ENCODE measurements at places on chromosomes 7 and 10.

- DNase-seq: no peak
These were observed 162.2 kb downstream of the PKD1L1 start for GRCh38 chr7:47785923-47786556.

- no peak for DNase-seq
These were observed 173.1 kb upstream of the MALRD1 start for GRCh38 chr10:18875477-18875876.

GRCh38 chr10:81865581-81865980 is 9.4 kb upstream of the NRG3 start:
- DNase-seq: no peak

GRCh38 chr10:96502561-96503282 is 11.0 kb downstream of the TLL2 start:
- DNase-seq: no peak

DNA sequence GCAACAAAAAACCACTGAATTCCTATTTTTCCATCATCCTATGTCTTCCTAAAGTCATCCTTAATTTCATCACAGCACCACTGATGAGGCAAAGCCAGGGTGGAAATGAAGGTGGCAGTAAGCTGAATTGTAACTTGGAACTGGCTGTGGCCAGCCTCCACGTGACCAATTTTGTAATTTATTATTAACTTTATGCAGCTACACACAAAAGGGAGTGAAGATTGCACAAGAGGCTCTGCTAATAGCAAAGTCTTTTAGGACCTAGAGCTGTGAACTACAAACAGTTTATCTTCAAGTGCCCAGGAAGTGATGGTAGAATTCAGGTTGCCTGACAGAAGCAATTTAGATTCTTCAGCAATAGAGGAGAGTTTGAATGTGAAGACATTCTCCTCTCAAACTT is 176.4 kb downstream of the CCDC71L start:
- DNase-seq: no peak

DNA sequence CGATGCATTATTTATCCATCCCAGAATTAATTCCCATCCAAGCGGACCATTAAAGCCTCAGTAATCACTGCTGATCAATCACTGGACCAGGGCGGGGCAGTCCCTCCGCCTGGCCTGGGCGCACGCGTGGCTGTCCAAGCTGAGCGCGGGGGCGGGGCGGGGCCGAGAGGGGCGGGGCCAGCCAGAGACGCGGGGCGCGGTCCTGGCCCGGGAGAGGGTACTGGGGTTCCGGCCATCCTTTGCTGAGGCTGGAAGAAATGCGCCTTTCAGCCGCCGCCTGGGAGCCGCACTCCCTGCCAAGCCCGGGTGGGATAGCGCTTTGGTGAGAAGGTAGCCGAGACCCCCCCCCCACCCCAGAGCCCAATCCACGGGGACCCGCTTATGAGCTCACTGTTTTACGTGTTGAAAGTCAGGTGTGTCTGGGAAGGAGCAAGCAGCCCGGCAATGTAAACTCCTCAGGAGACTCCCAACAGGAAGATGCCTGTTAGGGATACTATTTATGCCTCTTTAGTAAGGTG is at the start of gene ARHGAP22:
Gene ARHGAP22, minus strand, starts transcription at position 83 of the 518 bp plus-strand sequence. CDS start 277 bp downstream, outside the sequence.
- no peak for DNase-seq

DNA sequence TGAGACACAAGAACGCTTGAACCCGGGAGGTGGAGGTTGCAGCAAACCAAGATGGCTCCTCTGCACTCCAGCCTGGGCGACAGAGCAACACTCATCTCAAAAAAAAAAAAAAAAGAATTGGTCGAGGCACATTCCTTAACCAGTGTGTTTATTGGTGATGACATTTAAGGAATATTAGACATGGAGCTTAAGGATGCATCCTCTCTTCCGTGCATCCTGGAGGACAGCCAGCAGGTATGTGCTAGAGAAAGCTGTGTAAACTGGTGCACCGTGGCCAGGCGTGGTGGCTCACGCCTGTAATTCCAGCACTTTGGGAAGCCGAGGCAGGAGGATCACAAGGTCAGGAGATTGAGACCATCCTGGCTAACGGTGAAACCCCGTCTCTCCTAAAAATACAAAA is 11.8 kb downstream of the ZKSCAN1 start:
- DNase-seq: no peak

GRCh38 chr7:54781134-54781920 is 22.3 kb upstream of the SEC61G start:
- DNase-seq: peak; percentile 92

- no peak for DNase-seq
These were observed 110.6 kb upstream of the RNF32 start for GRCh38 chr7:156529956-156530355.

GRCh38 chr10:96339956-96340904 is 18.6 kb downstream of the OPALIN start:
- DNase-seq: peak; percentile 82

- DNase-seq: no peak
These were observed 11.4 kb downstream of the ZNF488 start for GRCh38 chr10:47372726-47373125.

GRCh38 chr10:105993609-105994008 is 1170.9 kb downstream of the SORCS1 start:
- DNase-seq: no peak

DNA sequence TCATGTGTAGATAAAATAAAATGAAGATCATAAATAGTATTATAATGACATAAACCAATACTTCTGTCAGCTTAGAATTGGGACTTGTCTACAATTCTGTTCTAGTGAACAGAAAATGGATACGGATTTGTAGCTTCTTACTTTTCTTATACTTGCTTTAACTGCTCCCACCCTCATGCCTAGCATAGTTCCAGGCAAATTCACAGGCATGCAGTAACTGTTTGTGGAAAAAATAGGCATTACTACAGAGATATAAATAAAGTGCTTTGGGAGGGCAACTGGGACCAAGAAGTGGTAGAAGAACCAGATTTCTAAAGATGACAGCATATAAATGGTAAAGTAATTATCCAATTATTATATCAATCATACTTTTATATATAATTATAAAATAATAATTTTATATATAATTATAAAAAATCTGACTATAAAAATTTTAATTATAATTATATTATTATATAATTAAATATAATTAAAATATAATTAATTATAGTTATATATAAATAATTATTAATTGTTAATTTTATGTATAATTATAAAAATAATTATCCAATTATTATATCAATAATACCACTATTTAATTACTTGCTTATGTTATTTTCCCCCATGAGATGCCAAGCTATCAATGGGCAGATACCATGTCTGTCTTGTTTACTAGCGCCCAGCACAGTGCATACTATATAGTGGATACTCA is 144.1 kb downstream of the NOC3L start:
- no peak for DNase-seq

DNA sequence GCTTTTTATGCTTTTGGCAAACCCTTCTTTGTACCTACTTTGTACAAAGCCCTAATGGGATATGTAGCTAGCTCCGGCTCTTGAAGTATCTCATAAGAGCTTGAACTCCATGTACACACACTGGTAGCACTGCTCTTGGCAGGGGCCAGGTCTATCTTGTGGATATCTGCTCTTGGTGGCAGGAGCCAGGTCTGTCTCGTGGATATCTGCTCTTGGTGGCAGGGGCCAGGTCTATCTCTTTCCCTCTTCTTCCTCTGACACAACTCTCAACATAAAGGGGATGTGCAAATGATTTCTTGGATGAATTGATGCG is 91.9 kb downstream of the WNT2 start:
- DNase-seq: no peak

DNA sequence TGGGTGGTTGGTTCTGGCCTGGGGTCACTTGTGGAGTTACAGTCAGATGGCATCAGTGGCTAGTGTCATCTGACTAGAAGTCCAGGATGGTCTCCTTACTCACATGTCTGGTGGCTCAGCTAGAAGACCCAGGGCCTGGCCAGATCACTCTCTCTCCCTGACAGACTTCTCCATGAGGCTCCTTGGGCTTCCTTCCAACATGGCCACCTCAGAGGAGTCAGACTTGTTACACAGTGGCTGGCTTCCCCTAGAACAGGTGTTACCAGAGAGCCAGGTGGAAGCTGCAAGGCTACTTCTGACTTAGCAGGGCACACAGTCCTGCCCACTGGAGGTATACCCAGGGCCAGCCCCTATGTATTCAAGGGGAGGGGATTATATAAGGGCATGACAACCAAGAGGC is 44.2 kb upstream of the MYL10 start:
- no peak for DNase-seq

DNA sequence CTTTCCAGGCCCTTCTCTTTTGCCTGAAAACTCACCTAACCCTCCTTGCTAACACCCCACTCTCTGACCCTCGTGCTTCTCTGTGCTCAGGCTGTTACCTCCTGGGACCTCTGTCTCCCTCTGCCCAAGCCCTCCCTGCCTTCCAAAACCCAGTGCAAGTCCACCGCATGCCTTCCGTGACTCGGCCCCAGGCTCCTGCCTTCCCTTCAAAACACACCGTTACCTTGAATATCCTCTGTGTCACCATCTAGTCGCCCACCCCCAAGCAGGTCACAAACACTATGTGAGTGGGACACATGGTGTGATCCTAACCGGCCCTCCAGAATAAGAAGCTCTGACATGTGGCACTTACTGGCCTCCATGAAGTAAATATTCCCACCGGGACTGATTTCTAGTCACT is 176.7 kb downstream of the GRID1 start:
- DNase-seq: no peak

GRCh38 chr7:11427686-11428273 is 404.2 kb downstream of the THSD7A start:
- DNase-seq: peak; percentile 76

DNA sequence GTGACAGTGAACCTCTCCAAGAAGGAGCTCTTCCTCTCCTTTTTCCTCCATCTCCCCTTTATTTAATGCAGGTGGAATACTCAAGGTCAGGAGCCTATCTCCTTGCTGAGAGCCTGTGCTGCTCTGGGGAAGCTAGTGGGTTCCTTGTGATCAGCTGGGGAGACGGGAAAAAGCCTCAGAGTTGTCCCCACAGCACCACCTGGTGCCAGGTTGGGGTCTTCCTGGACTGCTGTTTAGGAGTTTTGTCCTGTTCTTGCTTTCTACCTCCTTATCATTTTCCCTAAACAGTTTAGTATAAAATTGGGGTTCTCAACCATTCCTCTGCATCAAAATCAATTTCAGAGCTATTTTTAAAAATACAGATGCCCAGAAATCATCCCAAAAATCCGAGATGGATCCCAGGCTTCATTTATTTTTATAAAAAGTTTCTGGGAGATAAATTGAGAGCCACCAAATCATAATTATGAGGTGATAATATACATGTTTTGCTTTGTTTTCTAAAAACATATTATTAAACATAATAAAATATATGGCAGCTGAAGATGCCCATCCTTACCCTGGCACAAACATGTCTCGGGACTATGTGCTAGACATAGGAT is 44.3 kb downstream of the MACC1 start:
- peak; percentile 26 for DNase-seq

DNA sequence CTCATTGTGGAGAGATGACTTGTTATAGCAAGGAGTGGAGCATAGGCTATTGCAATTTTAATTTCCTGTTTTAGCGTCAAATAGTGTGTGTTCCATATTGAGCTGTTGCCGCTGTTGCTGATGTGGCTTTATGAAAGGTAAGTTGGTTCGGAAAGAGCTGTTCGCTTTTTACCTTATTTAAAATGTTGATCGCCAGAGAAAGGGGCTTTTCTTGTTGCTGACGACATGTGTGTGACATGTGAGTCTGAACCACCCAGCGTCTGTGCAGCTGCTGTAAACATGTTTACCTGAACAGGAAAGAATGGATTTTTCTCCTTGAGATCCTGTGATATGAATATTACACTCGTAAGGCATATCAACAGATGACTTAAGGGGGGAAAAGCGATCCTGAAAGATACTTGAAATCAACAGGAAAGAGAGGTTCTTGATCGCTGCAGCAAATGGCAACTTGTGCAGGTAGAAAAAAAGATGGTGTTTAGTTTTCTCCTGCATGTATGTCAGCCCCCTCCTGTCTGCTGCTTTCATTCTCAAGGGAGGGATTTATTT is 2.5 kb downstream of the ZEB1 start:
- no peak for DNase-seq

- DNase-seq: no peak
These were observed 8.7 kb upstream of the MYL7 start for GRCh38 chr7:44149571-44150465.

DNA sequence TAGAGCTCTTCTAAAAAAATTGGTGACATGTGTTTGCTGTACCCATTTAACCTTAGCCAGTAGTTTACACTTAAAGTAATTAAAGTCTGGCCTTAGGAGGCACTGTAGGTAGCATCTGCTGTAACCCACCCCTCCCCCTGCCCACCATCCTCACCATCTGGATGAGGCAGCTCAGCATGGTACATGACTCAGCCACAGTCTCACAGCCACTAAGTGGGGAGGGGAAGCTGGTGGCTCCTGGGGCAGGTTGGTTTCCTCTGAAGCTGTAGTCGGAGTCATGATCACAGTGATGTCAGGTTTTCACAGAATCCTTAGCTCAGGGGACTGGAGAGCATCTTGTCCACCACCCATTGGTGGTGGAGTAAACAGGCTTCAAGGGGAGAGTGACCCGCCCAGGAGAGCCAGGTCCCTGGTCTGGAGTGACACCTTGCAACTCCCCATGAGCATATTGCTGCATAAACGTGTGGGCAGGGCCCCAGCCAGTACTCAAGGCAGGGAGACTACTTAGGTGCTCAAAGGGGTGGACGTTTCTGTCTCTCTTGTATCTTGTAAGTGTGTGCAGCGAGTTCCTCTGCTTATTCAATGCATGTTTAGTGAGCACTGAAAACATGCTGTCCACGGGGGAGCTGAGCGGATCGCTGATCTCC is 125.9 kb downstream of the GRK5 start:
- DNase-seq: no peak

DNA sequence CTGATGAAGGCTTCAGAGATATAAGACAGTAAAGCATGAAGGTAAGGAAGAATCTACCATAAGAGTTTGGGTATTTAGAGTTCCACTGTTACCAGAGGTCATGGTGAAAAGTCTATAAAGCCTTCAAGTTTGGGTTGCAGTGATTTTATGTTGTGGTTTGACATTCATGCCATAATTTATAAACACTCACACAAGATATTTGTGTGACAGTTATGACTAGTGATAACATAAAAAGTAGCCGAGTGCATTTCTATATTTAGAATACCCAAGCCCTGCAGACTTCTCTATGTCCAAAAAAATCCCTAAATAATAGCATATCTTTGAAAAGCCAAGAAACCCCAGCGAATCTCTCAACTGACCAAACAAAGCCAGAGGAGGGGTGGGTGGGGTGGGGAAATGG is 229.9 kb downstream of the CXCL12 start:
- DNase-seq: no peak

- DNase-seq: no peak
These were observed 739.9 kb downstream of the REEP3 start for GRCh38 chr10:64261092-64261491.

GRCh38 chr7:117839507-117839906 is 33.7 kb downstream of the CTTNBP2 start:
- no peak for DNase-seq

Measured in erythroblast (primary cell).